Hematopoietic multipotent progenitor cell treated with erythropoietin and hydrocortisone succinate and interleukin-3 and kit ligand, for 4 days (in vitro differentiated cells): ENCODE measurements at places on chromosomes 1 and 21.

DNA sequence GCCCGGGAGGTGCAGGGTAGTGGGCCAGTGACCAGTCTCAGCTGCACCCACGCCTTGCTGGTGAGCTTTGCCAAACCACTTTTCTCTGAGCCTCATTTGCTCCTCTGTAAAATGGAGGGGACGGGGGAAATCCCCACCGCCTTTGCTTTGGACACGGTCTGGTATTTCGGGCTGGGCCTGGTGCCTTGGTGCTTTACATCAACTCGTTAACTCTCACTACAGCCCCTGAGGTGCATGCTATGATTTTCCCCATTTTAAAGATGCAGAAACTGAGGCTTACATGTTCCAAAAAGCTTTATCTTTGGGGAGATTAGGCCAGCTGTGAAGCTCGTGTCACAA lies 116.1 kb upstream of the RUNX3 start:
- DNase-seq = no peak

DNA sequence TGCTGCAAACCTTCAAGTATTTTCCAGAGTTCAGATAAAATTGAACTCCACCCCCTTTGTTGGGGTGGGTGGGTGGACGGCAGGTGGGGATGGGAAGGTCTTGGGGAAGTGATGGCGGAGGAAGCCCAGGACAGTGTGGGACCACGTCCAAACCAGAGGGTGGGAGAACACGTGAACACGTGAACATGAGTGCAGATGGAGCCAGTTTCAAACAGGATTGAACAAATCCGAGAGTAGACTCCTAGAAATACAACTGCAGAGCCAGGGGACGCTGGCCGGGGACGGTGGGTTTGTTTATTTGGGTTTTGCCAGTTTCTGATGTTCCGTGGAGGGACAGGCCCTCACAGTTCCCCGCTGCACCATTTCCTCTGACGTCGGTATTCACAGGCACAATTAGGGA lies 2.9 kb downstream of the KRTAP10-2 start:
- DNase-seq = no peak

DNA sequence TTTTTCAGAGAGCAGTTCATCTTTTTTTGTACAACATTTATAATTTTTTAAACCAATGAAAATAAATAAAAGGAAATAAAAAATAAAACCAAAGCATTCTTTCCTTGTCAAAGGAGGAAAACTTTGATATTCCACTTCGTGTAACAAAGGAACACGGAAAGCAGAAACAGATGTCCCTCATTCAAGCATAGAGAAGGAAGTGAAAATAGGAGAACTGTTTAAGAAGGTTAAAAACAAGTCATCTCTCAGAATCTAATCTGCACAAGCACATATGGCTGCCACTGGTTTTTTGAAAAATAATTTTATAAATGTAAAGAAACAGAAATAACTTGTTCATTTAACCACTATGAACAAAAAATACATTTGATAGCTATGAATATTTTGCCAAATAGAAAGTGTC lies 35.9 kb upstream of the ZNF644 start:
- peak; percentile 8 for DNase-seq

GRCh38 chr1:184695023-184695422 lies 59.6 kb downstream of the EDEM3 start:
- no peak for DNase-seq

DNA sequence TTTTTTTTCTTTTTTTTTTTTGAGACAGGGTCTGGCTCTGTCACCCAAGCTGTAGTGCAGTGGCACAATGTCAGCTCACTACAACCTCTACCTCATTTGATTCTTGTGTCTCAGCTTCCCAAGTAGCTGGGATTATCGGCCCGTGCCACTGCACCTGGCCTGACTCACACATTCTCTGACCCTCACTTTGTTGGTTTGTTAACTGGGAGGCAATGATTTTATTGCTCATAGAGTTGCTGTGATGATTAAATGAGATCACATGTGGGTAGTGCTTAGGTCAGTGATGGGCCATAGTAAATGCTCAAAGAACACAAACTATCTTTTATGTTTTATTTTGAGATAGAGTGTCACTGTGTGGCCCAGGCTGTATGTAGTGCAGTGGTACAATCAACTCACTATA lies 47.3 kb upstream of the SSBP3 start:
- no peak for DNase-seq

- DNase-seq = no peak
These were observed 186.7 kb downstream of the PDE4B start for GRCh38 chr1:65979136-65980044.

- peak; percentile 47 for DNase-seq
These were observed 50.1 kb upstream of the PCBP3 start for GRCh38 chr21:45593162-45594022.

GRCh38 chr1:183995322-183996039 lies 42.0 kb downstream of the COLGALT2 start:
- DNase-seq = no peak

- no peak for DNase-seq
These were observed 16.9 kb upstream of the VAMP3 start for GRCh38 chr1:7754234-7754633.

- peak; percentile 94 for DNase-seq
These were observed 36.6 kb upstream of the HMGN1 start for GRCh38 chr21:39385299-39386145.

DNA sequence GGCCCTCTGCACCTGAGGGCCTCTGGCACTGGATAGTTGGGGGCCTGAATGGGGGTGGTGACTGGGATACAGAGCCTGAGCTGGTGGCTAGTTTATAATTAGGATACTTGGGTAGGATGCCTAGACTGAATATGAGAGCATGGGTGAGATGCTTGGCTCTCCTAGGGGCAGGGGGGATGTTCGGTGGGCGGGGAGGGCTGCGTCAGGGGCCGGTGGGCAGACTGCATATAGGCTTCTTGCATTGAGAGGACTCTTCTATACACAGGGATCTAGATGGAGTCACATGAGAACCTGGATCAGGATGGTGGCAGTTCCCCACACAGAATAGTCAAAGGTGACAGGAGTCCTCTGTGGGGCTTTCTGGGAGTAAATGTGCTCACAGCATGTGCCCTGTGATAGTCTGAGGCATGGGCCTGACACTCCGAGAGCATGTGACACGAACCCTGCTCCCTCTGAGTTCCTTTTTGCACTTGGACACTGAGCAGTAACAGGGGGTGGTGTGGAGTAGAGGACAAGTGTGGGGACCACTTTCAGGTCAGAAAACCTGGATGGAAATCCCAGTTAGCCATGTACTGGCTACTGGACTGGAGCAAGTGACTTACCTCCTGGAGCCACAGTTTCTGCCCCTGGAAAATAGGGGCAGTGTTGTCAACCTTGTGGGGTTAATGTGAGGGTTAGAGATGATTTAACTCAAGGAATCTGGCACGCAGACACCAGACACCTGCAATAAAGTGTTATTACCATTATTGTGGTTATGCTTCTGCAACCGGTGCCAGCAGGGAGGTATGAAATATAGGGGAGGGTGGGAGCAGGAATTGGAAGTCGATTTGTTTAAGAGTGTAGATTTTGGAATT lies 2.2 kb downstream of the MAP7D1 start:
- DNase-seq = no peak

- no peak for DNase-seq
These were observed 52.4 kb downstream of the SUCO start for GRCh38 chr1:172585348-172585747.

- no peak for DNase-seq
These were observed 180.8 kb upstream of the CAMK1G start for GRCh38 chr1:209402697-209403096.

DNA sequence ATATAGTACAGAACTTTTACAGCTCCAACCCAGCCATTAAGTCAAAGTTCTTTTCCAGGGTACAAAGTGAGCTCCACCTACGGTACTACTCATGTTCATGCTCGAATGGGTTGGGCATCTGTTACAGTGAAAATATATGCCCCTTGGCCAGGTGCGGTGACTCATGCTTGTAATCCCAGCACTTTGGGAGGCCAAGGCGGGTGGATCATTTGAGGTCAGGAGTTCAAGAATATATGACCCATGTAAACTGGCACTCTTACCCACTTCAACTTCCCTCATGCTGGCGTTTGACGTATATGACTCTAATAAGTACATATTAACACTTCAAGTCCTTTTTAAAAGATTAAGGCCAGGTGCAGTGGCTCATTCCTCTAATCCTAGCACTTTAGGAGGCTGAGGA lies 71.3 kb upstream of the PKN2 start:
- DNase-seq = no peak

DNA sequence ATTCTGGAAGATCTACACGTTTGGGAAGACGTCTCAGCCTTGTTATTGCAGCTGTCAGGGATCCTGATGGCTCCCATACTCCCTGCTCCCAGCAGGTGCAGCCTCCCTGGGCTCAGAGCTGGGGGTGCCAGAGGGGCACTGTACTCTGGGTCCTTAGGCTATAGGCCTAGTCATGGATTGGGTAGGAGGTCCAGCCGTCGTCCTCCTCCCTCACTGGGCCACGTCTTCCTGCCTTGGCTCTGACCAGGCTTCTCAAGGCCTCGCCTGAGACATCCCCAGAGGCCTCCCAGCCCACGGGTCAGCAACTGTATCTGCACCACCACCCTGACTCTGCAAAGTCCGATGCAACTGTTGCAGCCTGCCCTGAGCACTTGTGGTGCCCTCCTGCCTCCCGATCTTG lies 18.2 kb downstream of the MYOM3 start:
- DNase-seq = no peak

- no peak for DNase-seq
These were observed 413.9 kb downstream of the NCAM2 start for GRCh38 chr21:21412096-21412495.

- no peak for DNase-seq
These were observed 78.3 kb downstream of the SLC45A1 start for GRCh38 chr1:8396083-8396785.

- DNase-seq = no peak
These were observed 167.1 kb downstream of the ATP6V1G3 start for GRCh38 chr1:198373376-198373775.

DNA sequence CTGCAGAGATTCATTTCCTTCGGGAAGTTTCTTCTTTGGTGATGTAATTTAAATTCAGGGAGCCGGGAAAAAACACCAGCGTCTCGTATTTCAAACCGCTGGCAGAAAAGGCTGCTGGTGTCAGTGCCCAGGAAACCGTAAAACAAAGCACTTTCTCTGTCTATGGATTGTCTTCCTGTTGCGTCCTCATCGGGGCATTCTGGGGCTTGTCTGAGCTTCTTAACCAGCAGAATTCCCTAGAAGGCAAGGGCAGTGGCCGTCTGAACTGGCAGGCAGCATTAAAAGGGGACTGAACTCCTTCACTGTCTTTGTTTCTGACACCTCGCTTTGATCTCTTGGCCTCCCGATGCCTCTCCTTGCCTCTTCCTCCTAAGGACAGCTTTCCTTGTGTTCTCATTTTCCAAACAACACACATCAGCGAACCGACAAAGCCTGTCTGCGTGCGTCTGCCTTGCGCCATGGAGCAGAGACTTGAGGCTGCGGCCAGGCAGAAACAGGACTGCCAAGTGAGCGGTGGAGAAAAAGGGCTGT lies 391.6 kb upstream of the VAMP3 start:
- DNase-seq = no peak

- DNase-seq = peak; percentile 10
These were observed 127.2 kb downstream of the ZSCAN20 start for GRCh38 chr1:33599516-33600115.

DNA sequence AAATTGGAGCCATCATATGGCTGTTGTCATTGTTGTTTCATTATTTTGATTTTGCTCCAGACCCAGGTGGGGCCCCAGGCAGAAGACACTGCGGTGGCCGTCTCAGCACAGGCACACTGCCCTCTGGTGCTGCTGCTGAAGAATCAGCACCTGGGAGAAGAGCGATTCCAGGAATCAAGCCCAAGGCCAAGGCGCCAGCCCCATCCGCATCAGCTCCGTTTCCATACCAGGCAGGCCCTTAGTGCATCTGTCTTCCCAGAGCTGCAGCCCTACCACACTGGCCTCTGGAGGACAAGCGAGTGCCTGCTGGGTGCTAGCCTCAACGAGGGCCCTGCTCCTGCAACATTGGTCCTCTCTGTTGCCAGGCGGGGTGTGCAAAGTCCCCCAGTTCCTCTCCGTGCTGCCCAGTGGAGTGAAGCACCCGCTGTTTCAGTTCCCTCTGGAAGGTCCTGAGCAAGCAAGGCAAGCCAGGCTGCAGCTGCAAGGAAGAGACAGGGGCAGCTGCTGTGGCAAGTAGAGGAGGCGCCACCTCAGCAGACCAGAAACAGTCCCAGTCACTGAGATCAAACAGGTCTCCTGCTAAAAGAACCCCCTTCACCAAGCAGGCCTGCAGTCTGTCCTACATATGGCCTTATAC lies 5.2 kb downstream of the GRIK3 start:
- no peak for DNase-seq
